SW480 (cell line): ENCODE measurements at places on chromosomes 2 and 18.

DNA sequence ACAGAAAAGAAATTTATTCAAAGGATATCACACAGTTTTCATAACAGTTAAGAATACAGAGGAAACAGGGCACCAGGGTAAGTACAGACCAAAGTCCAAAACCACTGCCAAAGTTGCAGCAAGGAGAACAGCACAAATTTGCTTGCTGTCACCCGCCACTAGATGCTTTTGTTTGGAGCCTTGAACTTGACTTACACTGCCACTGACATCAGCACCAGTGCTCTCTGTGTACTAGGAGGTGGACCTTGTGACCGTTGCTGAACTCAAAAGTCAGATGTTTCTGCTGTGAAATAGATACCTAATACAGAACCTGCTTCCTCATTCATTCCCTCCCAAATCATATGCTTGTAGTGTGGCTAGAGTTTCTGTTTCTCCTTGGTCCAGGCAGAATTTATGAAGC is 578.3 kb upstream of the TMEFF2 start:
- no peak for DNase-seq

- DNase-seq: peak; percentile 38
Observed at GRCh38 chr2:16218625-16219024, 278.3 kb downstream of the MYCN start.

DNA sequence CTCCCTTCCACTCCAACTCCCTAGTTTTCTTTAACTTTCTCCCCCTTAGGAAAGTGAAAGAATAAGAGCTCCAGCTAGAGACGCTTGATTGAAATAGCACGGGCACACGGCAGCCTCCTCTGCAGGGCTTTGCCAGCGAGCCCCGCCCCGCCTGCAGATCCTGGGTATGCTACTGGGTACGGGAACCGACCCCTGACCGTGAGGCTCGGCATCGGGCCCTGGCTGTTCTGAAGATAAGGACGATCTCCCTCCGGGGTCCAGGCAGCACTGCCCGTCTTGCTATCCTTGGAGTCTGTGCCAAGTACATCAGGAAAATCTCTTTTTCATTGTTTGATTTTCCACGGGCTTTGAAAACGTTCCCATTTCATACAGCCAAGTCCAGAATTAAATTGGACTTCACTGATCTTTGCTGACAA is 284.5 kb downstream of the MTX2 start:
- no peak for DNase-seq

DNA sequence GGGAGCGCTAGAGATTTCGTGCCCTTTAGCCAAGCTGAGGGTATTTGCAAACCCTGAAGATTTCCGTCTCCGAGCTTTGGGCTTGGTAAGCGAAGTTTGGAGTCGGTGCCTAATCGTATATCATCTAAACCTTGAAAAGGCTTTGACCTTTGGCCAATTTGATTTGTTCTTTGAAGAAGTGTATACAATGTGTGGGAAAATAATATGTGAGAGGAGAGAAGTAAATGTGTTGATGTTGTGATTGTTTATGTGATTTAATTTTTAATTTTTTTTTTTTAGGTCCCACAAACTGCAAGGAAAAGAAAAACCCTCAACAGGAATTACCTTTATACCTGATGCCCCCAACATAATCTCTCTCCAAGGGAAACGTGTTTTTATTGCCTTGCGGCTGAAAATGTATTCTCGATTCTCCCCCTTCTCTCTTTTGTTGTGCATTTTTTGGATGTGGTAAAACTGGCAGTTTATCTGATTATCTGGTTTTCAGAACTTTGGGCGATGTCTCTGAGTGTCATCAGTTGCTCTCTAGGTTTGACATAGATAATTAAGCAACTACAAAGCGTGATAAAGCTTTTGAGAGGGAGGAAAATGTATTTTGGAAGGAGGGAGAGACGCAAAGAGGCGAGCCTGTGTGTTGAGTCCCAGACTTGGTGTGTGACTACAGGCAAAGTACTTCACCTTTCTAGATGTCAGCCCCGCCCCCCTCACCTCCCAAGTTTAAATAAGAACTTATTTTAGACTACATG is 912 bp upstream of the FBXO11 start:
- peak; percentile 32 for DNase-seq

DNA sequence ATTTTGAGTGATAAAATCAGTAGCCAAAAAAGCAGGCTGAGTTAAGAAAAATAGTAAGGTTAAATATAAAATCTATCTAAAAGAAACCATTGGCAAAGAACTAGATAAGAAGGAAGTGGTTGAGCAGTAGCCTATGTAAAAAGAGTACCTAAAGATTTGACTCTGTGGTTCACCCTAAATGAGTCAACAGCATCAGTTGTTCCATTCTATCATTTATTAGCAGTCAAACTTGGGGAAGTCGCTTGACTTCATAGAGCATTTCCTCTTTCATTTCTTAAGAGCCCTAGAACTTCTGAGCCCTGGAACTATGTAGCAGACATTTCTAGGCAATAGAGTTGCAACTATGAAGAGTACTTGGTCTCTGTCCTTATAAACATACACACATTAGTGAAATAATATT is 381.7 kb downstream of the NUP35 start:
- DNase-seq: no peak

- no peak for DNase-seq
Observed at GRCh38 chr2:28161466-28161865, 231.2 kb upstream of the FOSL2 start.

DNA sequence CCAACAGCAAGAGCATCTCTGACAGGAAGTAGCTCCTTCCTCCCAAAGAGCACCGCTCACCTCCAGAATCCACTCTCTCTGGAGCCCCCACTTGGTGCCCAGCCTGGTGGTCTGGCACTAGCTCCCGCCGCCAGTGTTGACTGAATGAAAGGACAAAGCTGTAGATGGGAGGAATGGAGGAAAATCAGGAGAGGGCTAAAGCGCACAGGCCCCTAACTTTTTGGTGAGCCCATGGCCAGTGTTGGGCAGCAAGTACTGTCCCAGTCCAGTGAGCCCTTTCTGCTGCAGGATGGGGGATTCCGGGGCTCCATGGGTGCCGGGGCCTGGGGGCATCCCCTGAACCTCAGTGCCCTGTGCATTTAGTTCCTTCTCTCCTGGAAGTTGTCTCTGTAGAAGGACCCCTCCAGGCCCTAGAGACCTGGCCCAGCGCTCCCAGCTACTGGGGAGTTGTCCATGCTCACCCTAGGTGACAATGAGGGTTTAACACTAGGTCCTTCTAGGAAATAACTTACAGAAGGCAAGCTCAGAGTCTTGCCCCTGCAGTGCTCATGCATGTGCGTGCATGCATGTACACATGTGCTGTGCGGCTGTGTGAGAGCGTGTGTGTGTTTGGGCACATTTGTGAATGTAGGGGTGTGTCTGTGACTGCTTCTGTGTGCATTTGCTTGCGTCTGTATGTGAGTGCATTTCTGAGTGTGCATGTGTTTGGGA is 33.6 kb downstream of the GLI2 start:
- DNase-seq: no peak

DNA sequence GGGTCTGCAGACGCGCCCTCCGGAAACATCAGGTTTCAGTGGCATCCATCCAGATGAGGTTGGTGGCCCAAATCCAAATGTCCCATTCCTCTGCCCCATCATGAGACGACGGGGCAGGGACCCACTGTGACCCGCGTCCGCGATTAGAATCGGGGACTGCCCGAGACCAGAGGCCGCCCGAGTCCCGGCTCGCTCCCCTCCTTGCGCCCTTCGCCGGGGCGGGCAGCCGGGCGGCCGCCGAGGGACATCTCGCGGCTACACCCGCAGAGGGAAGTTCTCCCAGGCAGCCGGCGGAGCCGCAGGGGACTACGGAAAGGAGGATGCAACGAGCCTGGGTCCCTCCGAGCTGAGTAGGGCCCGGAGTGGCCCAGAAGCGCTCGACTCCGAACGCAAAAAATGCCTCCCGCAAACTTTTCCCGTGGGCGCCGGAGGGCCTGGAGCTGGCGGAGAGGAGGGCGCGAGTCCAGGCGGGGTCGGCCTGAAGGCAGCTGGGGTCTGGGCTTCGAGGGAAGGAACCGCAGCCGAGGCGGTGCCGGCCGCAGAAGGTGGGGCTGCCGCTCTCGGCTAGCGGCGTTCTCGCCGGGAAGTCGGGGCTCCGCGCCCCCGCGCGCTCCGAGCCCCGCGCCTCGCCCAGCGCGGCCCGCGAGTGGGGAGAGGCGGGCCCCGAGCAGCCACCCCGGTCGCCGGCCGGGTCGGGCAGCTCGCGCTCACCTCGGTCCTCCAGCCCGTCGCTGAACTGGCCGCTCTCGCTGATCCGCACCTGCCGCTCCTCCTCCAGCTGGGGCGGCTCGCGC is 580 bp downstream of the TMEM163 start:
- no peak for DNase-seq

GRCh38 chr2:62747876-62748275 is 42.4 kb downstream of the EHBP1 start:
- DNase-seq: no peak

- DNase-seq: no peak
Observed at GRCh38 chr2:230343747-230344146, 16.8 kb downstream of the SP140L start.

- peak; percentile 13 for DNase-seq
Observed at GRCh38 chr18:29840089-29840488, 1202.5 kb downstream of the DSC3 start.
